ENCODE measurements at places on chromosomes 11 and 22.

GRCh38 chr11:63142459-63142858 lies 1.6 kb downstream of the SLC22A24 start:
- no peak for DNase-seq

GRCh38 chr11:95593111-95593510 lies 196.5 kb downstream of the FAM76B start:
- no peak for DNase-seq

DNA sequence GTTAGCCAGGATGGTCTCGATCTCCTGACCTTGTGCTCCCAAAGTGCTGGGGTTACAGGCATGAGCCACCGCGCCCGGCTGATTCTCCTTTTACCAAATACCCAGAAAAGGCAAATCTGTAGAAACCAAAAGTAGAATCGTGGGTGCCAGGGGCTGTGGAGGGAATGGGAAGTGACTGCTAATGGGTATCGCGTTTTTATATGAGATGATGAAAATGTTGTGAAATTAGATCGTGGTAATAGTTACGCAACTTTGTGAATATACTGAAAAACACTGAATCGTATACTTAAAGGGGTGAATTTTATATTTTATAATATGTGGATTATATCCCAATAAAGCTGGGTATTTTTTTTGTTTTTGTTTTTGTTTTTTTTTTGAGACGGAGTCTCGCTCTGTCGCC lies 48.2 kb upstream of the CREB3L1 start:
- DNase-seq, result no peak

DNA sequence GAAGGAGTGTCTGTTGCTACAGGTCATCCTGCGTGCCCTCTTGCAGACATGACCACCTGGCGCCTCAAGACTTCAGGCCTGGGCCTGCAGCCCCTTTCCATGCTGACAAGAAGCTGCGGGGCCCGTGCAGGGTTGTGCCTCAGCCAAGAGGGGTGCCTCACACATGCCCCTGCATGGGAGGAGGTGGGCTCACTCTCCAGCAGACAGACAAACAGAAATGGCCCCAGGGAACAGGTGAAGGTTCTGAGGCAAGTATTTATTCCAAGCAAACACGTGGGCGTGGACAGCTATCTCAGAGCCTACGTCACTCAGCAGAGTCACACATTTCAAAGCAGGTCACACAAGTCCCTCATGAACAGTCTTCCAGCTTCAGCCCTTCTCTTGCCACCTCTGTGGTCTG lies 5.9 kb upstream of the SYCE3 start:
- DNase-seq, result peak; percentile 45

DNA sequence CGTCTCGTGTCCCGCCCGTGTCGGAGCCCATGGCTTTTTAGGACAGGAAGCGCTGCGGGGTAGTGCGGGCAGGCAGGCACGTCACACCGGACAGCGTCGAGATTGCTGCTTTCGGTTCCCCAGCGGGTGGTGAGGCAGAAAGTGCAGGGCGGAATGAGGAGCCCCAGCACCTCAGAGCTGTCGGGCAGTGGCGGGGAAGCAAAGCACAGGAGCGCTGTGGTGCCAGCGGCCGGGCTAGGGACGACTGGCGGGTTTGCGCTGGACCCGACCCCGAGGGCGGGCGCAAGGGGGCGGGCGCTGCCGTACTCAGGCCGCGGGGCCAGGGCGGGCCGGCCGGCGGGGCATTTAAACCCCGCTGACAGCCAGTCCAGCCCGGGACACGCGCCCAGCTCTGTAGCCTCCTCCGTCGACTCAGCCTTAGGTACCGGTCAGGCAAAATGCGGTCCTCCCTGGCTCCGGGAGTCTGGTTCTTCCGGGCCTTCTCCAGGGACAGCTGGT lies at the start of gene SLC37A2:
Gene SLC37A2 (plus strand): TSS at position 375 of the 498 bp plus-strand sequence. CDS start 63 bp downstream, at position 438.
- DNase-seq, result peak; percentile 75

DNA sequence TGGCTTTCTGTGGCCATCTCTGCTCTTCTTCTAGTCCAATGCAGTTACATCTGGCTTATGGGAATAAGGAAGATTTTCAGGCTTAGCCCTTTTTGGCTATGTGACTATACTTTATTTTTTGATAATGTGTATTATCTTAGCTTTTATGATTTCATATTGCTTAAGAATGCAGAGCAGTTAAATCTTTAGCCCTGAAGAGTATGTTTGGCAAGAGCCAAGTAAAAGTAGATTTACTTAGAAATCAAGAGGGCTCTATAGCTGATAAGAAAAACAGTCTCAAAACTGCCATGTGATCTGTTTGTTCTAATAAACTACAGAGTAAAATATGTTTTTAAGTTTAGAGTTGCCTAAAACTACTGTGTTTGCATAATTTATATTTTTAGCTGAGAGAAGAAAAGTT lies 61.2 kb downstream of the RNF169 start:
- DNase-seq, result no peak

- no peak for DNase-seq
These were observed 41.6 kb downstream of the WEE1 start for GRCh38 chr11:9615031-9615451.

GRCh38 chr11:61149624-61150615 lies 11.3 kb downstream of the VPS37C start:
- DNase-seq, result peak; percentile 42

DNA sequence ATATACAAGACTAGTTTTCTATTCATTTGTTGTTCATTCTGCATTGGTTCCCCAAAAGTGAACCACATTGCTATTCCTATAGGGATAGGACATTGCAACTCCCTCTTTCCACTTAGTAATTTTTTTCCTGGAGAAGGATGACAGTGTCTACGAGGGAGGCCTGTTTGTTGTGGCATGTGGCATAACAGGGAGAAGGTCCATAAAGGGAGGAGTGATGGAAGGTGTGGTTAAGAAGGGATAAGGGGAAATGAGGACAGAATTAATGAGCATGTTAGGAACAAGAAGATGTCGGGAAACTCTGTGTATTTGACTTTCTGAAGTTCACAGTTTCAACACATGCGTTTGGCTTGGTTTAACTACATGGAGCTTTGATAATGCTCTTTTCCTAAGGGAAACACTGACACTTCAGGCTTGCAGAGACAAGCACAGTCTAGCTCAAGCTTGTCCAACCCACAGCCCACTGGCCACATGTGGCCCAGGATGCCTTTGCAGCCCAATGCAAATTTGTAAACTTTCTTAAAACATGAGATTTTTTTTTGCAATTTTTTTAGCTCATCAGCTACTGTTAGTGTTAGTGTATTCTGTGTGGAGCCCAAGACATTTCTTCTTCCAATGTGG lies 149.7 kb downstream of the TRPC6 start:
- DNase-seq, result no peak

DNA sequence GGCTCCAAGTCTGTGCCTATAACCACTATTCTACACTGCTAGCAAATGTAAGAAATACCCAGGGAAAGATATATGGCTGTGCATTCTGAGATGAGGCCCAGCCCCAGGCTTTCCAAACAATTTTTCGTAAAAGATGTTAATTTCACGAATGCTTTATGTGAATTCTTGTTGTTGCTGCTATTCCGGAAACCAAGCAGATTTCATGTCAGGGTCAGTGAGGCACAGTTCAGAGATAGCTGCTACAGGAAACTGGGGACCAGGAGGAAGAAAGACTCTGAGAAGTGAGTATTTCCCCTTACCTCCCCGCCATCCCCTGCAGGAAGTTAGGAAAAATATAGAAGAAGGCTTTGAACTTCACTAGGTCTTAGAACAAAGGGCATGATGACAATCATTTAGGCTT lies 84.7 kb upstream of the TP53I11 start:
- DNase-seq, result no peak

DNA sequence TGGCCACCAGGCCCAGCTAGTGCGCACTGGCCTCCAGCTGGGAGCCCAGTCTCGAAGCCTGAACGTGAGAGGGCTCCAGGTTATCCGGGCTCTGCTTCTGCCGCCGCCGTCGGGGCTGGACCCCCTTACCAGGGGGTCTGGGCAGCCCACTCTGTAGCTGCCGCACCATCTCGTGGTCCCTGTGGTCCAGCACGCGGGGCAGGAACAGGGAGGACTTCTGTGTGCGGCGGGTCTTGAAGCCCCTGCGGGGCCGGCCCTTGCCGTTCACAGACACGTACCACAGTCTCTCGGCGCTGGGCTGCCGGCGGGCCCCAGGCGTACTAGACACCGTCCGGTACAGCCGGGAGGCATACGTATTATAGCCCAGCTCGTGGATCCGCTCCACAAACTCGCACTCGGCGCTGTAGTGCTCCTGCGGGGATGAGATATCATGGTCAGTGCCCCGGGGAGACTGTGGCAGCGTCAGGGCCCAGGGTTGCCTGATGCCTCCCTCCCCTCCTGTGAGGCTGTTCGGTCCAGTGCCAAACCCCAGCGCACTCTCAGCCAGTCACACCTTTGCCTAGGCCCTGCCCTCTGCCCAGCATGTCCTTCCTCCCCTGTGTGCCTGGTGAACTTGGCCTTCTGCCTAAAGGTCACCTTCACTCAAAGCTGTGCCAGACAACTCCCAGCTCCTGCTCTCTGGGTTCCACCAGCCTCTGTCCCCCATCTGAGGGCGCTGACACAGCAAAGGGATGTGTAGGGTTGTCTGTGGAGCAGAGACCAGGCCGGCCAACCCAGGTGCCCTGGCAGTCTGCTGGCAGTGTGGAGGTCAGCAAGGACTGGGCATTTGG lies 8.7 kb downstream of the FGF3 start:
- no peak for DNase-seq

GRCh38 chr11:134837166-134837886 lies 425.3 kb upstream of the B3GAT1 start:
- DNase-seq, result no peak

DNA sequence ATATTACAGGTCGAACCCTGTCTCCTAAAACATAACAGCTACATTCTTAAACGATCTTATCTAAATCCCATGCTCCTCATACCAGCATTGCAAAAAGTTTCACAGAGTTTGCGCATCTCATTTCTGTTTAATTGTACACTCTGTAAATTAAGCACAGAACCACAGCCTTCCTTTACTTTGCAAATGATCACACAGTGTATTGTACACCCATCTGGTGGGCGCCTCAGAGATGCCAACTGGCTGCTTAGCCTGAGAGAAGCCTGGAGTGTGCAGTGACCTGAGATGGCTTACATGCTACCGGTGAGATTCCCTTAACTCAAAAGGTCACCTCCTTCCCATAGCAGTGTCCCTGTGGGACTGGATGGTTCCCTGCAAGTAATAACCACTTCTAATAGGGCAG lies 1077.3 kb downstream of the OPCML start:
- no peak for DNase-seq

DNA sequence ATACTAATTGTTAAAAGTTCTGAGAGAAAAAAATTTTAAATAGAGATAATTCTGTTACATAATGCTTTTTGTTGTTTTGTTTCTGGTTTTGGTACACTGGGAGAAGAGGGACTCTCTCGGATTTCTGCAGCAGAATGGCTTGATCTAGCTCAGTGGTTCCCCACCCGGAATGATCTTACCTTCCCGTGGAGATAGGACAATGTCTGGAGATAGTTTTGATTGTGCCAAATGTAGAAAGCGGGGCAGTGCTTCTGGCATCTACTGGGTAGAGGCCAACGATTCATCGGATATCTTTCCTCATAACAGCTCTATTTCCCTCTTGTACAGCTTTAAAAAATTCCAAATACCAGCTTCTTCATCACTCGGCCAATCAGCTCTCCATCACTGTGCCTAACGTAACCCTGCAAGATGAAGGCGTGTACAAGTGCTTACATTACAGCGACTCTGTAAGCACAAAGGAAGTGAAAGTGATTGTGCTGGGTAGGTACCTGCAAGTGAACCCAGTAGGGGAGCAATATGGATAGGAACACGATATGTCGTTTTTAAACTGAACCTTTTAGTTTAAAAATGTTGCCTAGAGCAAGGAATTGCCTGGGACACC lies 13.2 kb downstream of the CRTAM start:
- no peak for DNase-seq

- no peak for DNase-seq
These were observed 15.1 kb downstream of the OR51E1 start for GRCh38 chr11:4658629-4659445.

Data from body of pancreas (tissue), 4 donors.